Activated CD4-positive, alpha-beta T cell treated with anti-CD3 and anti-CD28 coated beads for 36 hours (primary cell): ENCODE measurements at places on chromosomes 2 and 18. TPM values are rescaled to one million over a fixed set of nuclear protein-coding genes. Genes with fewer than 3 reads are reported as not detected.

The TUBB8B gene
- not detected for total RNA-seq

The HAAO gene
- 1.2 TPM for total RNA-seq

The LHCGR gene
- total RNA-seq = not detected

The CFAP65 gene
- not detected for total RNA-seq

The PFN4 gene
- not detected for total RNA-seq

The SKA1 gene
- 38.6 TPM for total RNA-seq

GRCh38 chr2:14779252-14779651 is 146.7 kb downstream of the LRATD1 start:
- H3K36me3 ChIP-seq = no peaks in the 10 kb centered on the region
- no peak for DNase-seq
- no peak overlapping the region for H3K27ac ChIP-seq
- no peak overlapping the region for H3K4me3 ChIP-seq
- H3K4me1 ChIP-seq = no peaks in the 10 kb centered on the region

DNA sequence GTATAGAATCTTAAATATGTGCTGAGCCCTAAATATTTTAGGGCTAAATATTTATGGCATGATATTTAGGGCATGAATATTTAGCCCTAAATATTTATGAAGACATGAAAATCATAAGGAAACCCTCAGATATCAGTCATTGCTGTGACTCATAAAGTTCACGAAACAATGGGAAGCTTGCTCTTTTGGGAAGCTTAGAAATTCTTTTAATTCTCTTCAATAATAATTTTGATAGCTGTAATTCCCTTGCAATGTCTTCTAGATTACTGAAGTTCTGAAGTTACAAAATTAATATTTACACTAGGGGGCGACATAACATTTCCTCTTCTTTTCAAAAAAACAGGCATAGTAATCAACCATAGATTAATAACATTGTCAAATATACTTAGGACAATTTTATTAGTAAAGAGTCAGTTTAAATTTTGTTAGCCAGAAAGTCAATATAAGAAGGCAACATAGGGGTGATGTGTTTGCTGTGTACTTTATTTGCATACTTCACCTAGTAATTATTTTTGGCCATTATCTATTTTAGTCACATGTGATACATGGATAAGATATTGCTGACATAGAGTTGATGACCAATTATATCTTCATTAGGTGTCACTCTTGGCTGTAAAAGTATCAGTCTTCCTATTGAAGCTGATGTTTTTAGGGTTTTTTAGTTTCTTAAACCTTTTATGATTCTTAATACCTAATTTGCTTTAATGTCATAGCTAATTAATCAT is 13.2 kb downstream of the ZNF804A start:
- no peak for DNase-seq
- H3K4me1 ChIP-seq = no peaks in the 10 kb centered on the region
- H3K36me3 ChIP-seq = no peaks in the 10 kb centered on the region
- H3K4me3 ChIP-seq = no peak overlapping the region

DNA sequence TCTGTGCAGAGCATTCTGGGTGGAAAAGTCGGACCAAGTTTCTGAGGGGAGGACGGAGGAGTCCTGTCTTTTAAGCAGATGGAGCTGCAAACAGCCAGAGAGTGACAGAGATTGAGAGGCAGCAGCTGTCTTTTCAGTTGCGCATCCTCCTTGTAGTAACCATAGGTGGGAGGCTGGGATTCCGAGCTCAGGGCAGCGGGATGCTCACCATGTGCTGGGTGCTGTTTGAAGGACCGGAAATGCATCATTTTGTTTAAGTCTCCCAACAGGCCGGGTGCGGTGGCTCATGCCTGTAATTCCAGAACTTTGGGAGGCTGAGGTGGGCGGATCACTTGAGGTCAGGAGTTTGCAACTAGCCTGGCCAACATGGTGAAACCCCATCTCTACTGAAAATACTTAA is 93.4 kb downstream of the AGAP1 start:
- no peaks in the 10 kb centered on the region for H3K36me3 ChIP-seq
- DNase-seq = no peak
- peaks cover 2% of the 10 kb centered on the region for H3K27me3 ChIP-seq

- no peak overlapping the region for H3K4me3 ChIP-seq
- H3K27ac ChIP-seq = no peak overlapping the region
- peaks cover 11% of the 10 kb centered on the region for H3K4me1 ChIP-seq
- H3K36me3 ChIP-seq = no peaks in the 10 kb centered on the region
- no peak for DNase-seq
These were observed 30.7 kb upstream of the HDAC4 start for GRCh38 chr2:239431536-239431935.

DNA sequence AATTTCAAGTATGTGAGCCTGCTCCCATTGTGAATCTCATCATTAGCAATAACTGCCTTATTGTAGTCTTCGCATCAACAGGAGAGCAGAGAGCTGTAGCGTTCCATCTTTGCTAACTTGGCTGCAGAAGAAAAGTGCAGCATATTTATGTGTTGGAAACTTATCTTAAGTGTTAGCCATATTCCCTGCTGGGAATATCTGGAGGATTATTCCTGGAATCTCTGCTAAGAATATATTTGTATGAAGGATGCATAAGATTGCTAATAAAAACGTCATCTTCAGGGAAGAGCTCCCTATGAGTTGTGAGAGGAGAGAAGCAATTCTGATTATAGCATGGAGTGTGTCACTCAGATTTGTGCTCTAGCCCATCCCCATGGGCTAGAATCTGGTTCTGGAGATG is 115.1 kb upstream of the REG3G start:
- H3K4me3 ChIP-seq = no peak overlapping the region
- no peaks in the 10 kb centered on the region for H3K27me3 ChIP-seq
- no peak for DNase-seq
- no peaks in the 10 kb centered on the region for H3K36me3 ChIP-seq
- H3K4me1 ChIP-seq = no peaks in the 10 kb centered on the region

GRCh38 chr18:49355028-49355427 is 105.4 kb downstream of the DYM start:
- no peak for DNase-seq
- H3K4me1 ChIP-seq = peaks cover 6% of the 10 kb centered on the region
- no peak overlapping the region for H3K4me3 ChIP-seq

DNA sequence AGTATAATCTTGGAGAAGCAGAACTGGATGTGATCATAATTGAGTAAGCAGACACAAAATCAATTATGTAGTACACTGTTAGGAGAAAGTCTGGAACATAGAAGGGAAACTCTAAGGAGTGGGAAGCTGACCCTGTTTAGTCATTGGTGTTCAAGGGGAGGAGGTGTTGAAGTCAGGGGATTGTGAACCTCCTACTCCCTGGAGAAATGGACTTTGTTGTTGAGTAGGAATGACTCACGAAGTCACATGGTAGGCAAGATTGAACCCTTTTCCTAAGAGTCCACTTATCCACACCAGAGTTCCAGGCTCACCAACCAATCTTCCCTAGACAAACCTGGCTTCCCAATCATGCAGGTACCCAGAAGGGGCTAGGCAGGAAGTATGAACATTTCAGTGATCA is 81.0 kb upstream of the BCL11A start:
- H3K27ac ChIP-seq = no peak overlapping the region
- H3K4me3 ChIP-seq = no peak overlapping the region
- H3K27me3 ChIP-seq = peaks cover 8% of the 10 kb centered on the region
- no peak for DNase-seq
- no peaks in the 10 kb centered on the region for H3K4me1 ChIP-seq

- H3K27ac ChIP-seq = no peak overlapping the region
- H3K36me3 ChIP-seq = no peaks in the 10 kb centered on the region
- H3K4me1 ChIP-seq = peaks cover 16% of the 10 kb centered on the region
- H3K27me3 ChIP-seq = no peaks in the 10 kb centered on the region
- H3K4me3 ChIP-seq = no peak overlapping the region
These were observed 21.8 kb downstream of the RBM44 start for GRCh38 chr2:237820421-237820820.

DNA sequence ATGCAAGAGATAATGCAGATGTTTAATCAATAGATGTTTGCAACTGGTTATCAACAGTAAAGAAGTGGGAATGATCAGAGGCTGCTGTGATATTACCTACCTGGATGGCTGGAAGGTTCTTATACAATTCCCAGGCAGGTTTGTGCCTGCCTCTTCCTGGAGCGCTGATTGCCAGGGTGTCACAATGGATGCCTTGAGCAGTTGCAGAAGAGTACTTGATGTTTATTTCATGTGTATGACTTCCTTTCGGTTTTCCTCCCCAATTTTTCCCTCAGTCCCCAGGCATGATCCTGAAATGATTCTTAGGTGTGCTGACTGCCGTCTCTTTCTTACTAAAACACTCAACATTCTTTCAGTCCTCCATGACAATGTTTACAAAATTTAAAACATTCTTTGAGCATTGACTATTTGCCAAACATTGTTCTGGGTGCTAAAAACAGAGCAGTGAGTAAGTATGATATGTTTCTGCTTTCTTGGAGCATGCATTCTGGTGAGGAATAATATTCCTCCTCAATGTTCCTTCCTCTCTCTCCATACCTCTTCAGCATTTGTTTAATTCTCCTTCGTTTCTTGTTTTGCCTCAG is 416.6 kb upstream of the TRIB2 start:
- H3K4me3 ChIP-seq = no peak overlapping the region
- no peaks in the 10 kb centered on the region for H3K36me3 ChIP-seq
- no peak overlapping the region for H3K27ac ChIP-seq
- H3K4me1 ChIP-seq = peaks cover 52% of the 10 kb centered on the region

GRCh38 chr2:48413676-48414075 is 116.3 kb upstream of the STON1 start:
- peaks cover 33% of the 10 kb centered on the region for H3K4me1 ChIP-seq
- no peak overlapping the region for H3K27ac ChIP-seq
- H3K36me3 ChIP-seq = no peaks in the 10 kb centered on the region

- H3K27me3 ChIP-seq = peaks cover 14% of the 10 kb centered on the region
- H3K27ac ChIP-seq = no peak overlapping the region
- H3K4me1 ChIP-seq = no peaks in the 10 kb centered on the region
- no peak for DNase-seq
- H3K36me3 ChIP-seq = no peaks in the 10 kb centered on the region
These were observed 98.7 kb downstream of the COPS8 start for GRCh38 chr2:237184192-237184918.

GRCh38 chr2:119549241-119549640 is 5.0 kb downstream of the CFAP221 start:
- H3K27me3 ChIP-seq = peaks cover 27% of the 10 kb centered on the region
- H3K4me1 ChIP-seq = no peaks in the 10 kb centered on the region
- no peak overlapping the region for H3K27ac ChIP-seq
- no peaks in the 10 kb centered on the region for H3K36me3 ChIP-seq

DNA sequence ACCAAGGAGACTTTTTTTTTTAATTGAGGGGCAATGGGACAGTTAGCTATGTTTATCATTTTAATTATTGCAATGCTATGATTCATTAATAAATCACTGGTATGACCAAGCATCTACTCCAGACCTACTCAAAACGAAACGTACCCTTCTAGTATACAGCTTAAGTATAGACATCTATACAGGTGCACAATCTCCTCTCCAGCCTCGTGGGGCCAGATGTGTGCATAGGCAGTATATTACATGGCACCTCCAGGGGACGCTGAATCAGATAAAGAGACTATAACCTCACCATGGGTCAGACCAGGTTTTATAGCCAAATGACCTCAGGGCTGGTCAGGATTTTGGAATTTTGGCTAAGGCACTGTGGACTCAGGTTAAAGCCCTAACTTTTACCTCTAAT is 86.6 kb downstream of the SS18 start:
- H3K27me3 ChIP-seq = no peaks in the 10 kb centered on the region
- no peaks in the 10 kb centered on the region for H3K36me3 ChIP-seq
- no peak overlapping the region for H3K27ac ChIP-seq
- DNase-seq = no peak
- H3K4me3 ChIP-seq = no peak overlapping the region

DNA sequence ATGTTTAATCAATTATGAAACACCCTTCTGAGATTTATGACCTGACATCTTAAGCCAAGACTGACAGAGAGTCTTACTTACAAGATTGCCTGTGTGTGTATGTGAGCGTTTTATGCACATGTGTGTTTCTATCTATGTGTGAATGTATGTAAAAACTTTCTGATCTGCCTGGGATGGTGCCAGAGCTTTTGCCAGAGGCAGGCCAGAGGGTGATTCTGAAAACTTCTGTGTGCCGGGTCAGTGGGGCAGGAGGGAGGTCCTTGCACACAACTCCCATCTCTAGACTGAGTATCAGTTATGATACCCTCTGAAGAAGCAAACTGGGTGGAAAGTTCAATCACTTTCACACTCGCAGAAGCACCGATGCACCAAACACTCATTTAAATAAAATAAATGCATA is 335.0 kb upstream of the NT5C1B start:
- H3K27ac ChIP-seq = no peak overlapping the region
- no peaks in the 10 kb centered on the region for H3K27me3 ChIP-seq
- H3K36me3 ChIP-seq = peaks cover 8% of the 10 kb centered on the region
- H3K4me3 ChIP-seq = no peak overlapping the region
- H3K4me1 ChIP-seq = no peaks in the 10 kb centered on the region

DNA sequence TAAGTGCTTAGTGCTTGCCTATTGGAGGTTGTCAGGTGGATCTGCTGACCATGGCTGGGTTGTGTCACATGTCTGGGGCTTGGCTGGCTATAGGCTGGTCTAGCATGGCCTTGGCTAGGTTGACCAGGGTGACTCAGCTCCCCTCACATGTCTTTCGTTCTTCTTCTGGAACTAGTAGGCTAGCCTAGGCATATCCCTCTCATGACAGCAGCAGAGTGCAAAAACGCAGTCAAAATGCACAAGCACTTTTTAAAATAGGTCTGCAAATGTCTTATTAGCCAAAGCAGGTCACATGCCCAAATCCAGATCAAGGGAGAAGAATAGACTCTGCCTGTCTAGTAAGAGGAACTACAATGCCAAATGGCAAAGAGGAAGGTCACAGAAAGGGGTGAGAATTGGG is 179.7 kb upstream of the ACVR2A start:
- no peaks in the 10 kb centered on the region for H3K36me3 ChIP-seq
- no peak overlapping the region for H3K4me3 ChIP-seq
- no peaks in the 10 kb centered on the region for H3K27me3 ChIP-seq
- no peak overlapping the region for H3K27ac ChIP-seq
- H3K4me1 ChIP-seq = peaks cover 22% of the 10 kb centered on the region

DNA sequence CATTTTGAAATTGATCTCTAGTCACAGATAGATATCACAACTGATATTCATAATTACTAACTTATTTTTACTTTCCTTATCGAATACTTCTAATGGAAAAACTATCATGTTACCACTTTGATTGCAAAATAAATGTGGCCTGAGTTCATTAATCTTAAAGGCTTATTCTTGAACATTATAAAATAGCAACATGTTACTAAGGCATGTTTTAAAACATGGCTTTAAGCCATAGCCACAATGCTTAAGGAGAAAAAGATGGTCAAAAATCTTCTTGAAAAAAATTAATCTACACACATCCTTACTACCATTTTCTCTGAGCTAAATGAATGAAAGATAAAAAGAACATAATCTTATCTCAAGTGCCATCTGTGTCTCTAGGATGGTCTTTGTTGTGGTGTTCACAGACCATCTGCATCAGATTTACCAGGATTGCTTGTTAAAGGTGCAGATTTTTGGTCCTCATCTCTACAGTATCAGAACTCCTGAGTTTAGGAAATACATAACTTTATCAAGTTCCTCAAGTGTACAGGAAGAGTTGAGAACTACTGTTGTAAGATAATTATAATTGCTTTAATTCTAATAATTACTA is 15.3 kb downstream of the MTX2 start:
- H3K27ac ChIP-seq = no peak overlapping the region
- no peak overlapping the region for H3K4me3 ChIP-seq
- peaks cover 57% of the 10 kb centered on the region for H3K4me1 ChIP-seq
- peaks cover 12% of the 10 kb centered on the region for H3K36me3 ChIP-seq
